HFFc6 (cell line): ENCODE measurements at places on chromosomes 1 and 21. TPM values are rescaled to one million over a fixed set of nuclear protein-coding genes. Genes with fewer than 3 reads are reported as not detected.

RGS13 gene
- total RNA-seq: not detected in 3 replicates

A3GALT2 gene
- total RNA-seq: not detected in 3 replicates

RAD54L gene
- 3.5 to 10.9 TPM (median 9.8 TPM) in 3 replicates for total RNA-seq

TSPAN1 gene
- total RNA-seq: 0.85 and 1.3 TPM in 2 replicates

PAX7 gene
- not detected in 2 replicates for total RNA-seq

KRTAP6-3 gene
- not detected in 2 replicates for total RNA-seq

AQP10 gene
- total RNA-seq: not detected in 3 replicates

CPLANE2 gene
- 8.6 to 8.9 TPM (median 8.7 TPM) in 3 replicates for total RNA-seq

NMNAT2 gene
- 22.6 to 25.6 TPM (median 23.0 TPM) in 3 replicates for total RNA-seq

GRCh38 chr1:30305061-30305460, 418.3 kb downstream of the MATN1 start:
- no peak for DNase-seq

DNA sequence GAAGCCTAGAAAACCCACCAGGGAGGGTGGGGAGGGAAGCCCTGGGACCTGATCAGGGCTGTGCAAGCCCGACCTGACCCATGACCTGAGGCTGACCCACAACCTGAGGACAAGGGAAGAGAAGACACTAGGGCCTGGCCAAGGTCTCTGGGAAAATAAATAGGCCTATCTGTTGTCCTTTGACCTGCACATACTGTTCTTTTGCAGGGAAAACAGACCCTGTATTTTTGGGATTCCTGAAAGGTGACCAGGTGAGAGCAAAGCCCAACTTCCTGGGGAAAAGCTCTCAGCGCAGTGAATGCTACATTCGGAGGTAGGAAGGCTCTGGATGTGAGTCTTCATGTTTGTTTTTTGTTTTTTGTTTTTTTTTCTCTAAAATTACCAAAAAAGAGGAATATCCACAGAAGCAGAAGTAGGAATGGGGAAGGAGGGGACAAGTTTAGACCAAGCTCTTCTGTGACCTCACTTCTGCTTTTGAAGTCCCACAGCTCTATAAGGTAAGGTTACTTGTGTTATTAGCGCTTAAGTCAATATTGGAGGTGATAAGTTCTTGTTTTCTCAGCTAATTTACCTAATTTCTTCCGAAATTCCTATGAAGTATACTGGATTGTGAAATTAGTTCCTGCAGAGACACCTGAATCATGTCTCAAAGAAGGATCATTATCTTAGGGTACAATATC, 26.2 kb upstream of the LYST start:
- DNase-seq: no peak

DNA sequence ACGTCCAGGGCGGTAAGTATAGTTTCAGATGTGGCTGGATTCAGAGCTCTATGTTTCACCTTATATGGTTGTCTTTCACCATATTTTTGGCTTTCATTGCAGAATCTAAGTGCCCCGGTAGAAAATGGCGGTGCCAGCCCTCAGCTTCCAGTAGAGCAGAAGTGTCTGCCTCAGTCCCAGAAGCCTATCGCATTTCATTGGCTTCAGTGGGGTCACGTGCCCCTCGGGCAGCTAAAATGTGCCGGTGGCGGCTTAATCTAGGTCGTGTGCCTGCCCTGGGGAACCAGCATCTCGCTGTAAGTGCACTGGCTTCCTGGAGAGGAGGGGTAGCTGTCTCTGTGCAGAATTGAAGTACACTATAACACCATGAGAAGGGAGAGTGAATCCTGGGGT, 107.4 kb upstream of the MAGI3 start:
- no peak for DNase-seq

DNA sequence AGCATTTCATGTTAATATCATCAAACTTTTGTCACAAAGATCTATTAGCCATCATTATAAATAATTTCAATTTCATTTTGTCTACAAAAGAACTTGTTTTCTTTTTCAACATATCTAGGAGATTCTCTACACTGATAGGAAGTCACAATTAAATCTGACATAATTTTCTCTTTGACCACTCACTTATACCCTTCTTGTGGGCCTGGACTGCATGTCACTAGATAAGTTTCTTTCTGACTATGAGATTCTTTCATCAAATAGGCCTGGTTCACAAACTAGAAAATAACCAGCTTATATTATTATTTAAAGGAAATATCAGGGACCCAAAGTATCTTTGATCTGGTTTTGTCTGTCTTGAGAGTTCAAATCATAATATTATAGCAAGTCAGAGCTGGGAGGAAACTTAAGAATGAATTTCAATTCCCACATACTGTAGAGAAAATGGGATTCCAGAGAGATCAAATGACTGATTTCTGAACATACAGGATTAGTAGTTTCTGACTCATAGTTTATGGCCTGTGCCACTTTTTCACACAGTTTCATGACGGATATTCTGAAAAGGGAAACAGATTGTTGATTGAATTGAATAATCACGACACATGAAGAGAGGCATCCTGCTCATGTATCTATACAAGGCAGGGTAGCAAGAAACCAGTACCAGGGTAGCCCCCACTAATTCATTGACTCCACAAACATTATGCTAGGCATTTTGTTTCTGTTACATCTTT, 355.8 kb downstream of the GPATCH2 start:
- DNase-seq: peak; percentile 65

- peak; percentile 61 for DNase-seq
Observed at GRCh38 chr1:239951511-239952140, 140.1 kb upstream of the FMN2 start.

DNA sequence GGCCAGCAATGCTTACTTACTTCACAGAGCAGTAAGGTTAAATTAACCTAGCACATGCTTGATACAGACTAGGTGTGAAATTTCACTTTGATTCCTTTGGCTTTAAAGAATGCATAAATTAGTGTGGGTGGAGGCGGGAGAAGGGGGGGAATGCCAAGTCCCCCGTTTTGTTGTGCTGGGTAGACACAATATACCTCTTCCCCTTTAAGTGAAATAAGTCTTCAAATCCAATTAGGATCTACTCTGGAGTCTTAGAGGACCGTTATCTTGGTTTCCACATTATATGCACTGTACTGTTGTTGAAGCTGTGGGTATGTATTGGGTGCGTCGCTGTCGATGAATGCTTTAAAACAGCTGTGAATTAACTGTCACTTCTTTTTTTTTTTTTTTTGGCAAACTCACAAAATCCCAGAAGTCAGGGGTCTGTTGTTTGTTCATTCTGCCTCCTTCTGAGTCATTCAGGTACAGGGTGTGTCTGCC, 1.6 kb upstream of the S1PR1 start:
- no peak for DNase-seq

- no peak for DNase-seq
Observed at GRCh38 chr1:178418284-178418955, 78.3 kb downstream of the CLEC20A start.

DNA sequence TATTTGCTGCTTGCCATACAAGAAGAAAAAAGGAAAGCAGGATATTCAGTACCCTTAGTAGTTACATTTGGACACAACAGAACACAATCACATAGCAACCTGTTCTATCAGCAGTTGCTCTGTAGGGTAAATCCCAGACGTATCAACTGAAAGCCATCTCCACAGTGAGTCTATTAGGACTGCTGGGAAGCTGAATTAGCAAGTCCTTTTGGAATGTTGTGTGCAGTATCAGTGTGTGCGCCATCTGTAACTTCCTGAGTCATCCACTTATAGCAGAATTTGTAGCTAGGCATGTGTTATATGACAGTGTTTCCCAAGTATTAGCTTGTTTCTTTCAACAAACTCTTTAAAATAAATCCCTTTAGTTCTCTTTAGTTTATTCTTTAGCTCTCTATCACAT, 21.3 kb downstream of the CCDC30 start:
- peak; percentile 91 for DNase-seq

DNA sequence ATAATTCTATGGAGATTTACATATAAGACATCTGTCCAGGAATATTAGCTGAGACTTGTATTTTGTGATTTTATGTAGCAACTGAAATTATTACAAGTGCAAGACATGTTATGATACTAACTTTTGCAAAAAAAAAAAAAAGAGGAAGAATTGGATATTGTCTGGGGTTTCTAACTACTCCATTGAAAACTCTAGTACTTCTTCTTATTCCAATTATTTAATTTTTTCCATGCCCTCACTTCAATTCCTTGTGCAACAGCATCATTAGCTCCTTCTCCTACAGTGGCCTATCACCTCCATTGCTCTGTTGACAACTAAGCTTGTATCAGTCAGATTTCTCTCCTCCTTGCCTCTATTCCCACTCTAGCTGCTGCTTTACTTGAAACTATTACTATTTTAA, 126.6 kb downstream of the PTPRC start:
- no peak for DNase-seq

GRCh38 chr1:222283147-222283768, 264.6 kb downstream of the HHIPL2 start:
- peak; percentile 83 for DNase-seq

DNA sequence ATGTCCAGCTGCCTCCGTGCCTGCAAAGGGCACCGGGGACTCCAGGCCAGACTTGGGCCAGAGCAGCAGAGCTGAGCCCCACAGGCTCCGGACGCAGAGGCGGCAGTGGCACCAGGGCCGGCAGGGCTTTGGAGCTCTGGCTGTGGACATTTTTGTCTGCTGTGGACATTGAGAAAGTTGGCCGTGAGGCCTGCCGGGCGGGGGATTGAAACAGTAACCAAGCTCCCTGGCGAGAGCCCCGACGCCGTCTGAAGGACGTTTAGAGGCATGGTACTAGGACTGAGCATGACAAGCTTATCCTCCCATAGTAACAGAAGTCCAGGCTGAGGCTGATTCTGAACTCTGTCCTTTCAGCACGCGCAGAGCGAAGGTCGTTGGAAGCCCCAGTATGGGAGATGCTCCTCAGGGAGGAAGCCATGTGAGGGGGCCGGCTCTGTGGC, 323.8 kb downstream of the AMY1C start:
- no peak for DNase-seq

GRCh38 chr1:23171181-23171755, 2.6 kb upstream of the LUZP1 start:
- DNase-seq: peak; percentile 17

GRCh38 chr1:87219141-87219540, 109.5 kb upstream of the LMO4 start:
- DNase-seq: no peak

DNA sequence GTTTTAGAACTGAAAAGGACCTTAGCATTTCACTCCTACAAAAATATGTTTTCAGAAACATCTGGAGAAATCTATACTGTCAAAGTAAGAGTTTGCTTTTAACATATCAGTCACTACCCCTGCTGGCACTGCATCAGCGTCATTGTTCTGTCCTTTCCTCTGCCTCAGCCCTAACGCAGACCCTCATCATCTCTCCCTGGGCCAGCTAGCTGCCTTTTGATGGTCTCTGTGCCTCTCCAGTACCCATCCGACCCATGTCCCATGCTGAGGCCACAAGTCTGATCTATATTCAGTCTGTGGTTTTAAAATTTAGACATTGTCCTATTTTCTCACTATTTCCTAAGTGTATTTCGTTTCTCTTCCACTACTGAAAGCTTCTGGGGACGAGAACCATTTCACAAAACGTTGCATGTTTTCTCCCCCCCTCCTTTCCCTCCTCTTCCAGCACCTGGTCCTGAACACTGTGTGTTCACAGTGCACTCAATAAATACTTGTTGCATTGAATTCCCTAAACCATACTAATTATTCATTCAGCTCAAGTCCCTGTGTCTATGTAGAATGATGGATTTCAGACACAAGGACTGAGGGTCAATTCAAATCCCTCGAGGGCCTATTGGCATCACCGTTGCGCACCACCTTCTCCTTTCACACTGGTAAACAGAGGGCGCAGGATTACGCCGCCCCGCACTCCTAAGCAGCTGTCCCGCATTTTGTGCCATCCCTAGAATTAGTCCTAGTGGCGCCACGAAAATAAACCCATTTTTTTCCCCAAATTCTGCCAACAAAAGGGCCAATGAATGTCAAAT, 53.4 kb downstream of the CD2 start:
- no peak for DNase-seq

- no peak for DNase-seq
Observed at GRCh38 chr1:116496380-116496779, 74.4 kb downstream of the CD58 start.

DNA sequence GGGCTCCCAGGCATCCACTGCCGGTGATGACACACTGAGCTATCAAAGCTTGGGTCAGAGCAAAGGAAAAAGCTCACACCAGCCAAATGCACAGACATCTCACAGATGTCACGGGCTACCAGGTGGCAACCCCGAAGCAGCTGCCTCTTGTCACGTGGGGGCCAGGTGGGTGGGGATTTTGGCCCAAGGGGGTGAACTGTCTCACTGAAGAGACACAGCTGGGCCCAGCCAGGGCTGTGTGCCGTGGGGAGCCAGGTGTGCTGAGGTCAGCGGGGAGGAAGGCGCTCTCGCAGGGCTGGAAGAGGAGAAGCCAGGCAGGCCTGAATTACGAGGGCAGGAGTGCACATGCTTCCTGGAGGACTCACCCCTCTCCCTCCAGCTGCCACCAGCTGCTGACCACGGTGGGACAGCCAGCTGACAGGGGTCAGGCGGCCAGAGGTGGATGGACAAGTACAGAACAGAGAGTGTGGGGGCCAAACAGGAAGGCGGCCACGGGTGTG, 32.4 kb downstream of the KCNN3 start:
- no peak for DNase-seq

GRCh38 chr21:45071874-45072737, 2.3 kb upstream of the ADARB1 start:
- DNase-seq: no peak

DNA sequence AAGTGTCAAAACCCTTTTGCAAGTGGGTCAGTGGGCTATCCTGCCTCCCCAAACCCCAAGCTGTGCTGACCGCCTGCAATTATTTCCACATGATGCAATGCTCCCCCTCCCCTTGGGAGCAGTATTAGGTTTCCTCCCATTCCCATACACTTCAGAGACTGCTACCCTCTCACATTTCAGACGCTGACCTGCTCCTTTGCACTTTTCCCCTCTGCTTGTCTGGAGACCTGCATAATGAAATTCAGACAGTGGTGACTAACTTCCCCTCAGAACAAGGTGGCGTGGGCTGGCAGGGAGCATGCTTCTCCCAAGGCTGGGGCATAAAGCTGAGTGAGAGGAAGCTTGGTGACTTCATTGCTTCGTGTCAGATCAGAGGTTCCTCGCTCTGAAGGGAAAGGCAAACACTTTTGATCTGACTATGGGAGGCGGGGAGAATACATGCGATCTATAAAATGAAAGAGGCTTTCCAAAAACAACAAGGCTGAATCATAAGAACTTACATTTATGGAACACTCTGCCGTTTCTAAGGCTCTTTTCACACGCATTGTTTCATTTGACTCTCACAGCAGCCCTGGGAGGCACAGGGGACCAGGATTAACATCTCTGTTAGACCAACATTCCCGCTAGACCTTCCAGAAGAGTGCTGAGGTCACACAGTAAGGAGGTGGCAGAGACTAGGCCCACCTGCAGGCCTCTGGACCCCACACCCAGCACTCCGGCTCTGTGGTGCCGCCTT, 27.5 kb upstream of the ROR1 start:
- DNase-seq: peak; percentile 6

GRCh38 chr1:24020470-24020869, 40.3 kb upstream of the SRSF10 start:
- DNase-seq: no peak
